Nephron progenitor cell (in vitro differentiated cells): ENCODE measurements at places on chromosomes 11 and 22.

DNA sequence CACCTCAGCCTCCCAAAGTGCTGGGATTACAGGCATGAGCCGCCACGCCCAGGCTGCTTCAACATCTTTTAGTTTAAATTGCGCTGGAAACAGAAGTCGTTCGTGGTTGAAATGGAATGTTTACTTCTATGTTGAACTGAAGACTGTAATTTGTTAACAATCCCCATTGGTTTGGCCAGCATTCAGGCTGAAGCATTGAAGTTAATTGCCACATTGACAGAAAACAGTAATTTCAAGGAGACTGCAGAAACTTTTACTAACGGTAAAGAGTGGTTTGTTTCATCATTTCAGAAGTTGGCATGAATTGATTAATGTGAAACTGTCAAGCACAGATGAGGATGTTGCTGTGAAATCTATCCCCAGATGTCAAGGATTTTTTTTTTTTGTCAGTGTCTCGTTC is 14.2 kb downstream of the AP5B1 start:
- no peak for DNase-seq

GRCh38 chr11:33268945-33269540 is 11.9 kb downstream of the HIPK3 start:
- no peak for DNase-seq

GRCh38 chr11:127233998-127234397 is 233.4 kb upstream of the KIRREL3 start:
- DNase-seq = no peak

DNA sequence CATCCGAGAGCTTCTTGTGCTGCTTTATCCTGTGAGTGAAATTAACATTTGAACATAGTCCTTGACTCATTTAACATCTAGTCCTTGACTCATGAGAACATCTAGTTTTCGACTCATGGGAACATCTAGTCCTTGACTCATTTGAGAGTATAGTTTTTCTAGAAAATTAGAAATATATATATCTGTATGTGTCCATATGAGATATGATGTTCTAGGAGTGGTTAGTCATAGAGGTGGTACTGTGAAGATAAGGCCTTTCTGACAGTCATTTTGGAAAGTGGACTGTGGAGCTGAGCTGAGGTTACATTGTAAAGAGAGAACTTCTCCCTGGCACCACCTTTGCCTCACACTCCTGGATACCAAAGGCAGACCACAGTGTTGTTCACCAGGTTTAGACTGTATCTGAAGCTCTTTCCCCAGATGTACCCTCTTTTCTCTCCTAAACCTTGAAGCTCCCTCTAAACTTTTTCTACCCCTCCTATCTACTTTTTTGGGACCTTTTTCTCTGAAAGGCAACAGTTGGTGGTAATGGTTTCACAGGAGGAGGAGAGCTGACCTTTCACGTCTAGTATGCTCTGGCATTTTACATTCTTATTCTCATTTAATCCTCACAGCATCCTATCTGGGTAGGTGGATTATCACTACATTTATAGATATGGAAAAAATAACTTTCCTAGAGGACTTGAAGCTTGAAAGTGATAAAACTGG is 67.2 kb downstream of the PPP2R1B start:
- no peak for DNase-seq

DNA sequence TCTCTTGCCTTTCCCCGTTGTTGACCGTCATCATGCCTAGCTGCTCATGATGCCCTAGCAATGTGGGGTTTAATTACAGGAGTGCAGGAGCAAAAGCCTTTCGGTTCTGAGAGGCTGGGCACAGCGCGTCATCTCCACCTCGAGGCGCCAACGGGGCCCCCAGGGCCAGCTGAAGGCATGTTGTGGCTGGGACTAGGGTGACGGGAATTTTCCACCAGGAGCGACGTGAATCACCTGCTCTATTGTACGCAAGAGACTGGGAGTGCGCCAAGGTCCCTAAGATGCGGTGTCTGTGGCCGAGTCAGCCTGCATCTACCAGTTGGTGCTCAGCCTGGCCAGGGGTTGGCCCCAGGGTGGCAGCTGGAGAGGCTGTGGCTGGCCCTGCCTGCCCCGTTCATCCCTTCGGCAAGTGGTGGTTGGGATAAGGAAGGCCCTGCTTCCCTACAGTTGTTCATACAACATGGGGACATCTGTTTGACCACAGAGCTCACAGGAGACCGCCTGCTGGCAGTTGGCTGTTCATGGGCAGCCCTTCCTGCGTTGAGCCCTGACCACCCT is 1175.6 kb downstream of the BRD1 start:
- no peak for DNase-seq

GRCh38 chr22:31857247-31857646 is 87.1 kb upstream of the YWHAH start:
- DNase-seq = peak; percentile 64

DNA sequence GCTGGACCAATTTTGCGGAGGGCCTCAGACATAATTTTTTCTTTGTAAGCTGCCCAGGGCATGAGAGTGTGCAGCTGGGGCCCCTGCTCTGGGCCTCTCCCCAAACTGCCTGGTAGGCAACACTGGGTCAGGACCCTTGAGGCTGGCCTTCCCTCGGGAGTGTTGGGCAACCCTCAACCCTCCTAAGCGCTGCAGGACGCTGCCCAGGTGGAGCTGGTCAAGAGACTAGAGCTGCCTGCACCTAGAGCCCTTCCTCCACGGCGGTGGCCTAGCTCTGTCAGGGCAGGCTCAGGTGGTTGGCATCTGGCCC is 505 bp upstream of the TMEM132A start:
- DNase-seq = no peak

- no peak for DNase-seq
Measured at GRCh38 chr11:123321636-123322035, 108.4 kb upstream of the GRAMD1B start.

- no peak for DNase-seq
Measured at GRCh38 chr22:43114958-43115357, 4.4 kb downstream of the BIK start.

DNA sequence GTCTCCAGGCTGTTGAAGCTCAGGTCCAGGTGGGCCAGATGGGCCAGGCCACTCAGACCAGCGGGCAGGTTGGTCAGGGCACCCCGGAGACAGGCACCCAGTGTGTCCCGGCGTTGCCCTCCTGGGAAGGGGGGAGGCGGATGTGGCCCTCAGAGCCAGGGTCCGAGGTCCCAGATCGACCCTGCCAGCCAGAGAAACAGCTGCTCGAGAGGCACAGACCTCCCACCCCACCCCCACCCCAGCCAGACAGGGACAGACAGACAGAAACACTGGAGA is 1.6 kb downstream of the PIDD1 start:
- no peak for DNase-seq

- DNase-seq = no peak
Measured at GRCh38 chr11:116986521-116987105, 111.6 kb downstream of the SIK3 start.

DNA sequence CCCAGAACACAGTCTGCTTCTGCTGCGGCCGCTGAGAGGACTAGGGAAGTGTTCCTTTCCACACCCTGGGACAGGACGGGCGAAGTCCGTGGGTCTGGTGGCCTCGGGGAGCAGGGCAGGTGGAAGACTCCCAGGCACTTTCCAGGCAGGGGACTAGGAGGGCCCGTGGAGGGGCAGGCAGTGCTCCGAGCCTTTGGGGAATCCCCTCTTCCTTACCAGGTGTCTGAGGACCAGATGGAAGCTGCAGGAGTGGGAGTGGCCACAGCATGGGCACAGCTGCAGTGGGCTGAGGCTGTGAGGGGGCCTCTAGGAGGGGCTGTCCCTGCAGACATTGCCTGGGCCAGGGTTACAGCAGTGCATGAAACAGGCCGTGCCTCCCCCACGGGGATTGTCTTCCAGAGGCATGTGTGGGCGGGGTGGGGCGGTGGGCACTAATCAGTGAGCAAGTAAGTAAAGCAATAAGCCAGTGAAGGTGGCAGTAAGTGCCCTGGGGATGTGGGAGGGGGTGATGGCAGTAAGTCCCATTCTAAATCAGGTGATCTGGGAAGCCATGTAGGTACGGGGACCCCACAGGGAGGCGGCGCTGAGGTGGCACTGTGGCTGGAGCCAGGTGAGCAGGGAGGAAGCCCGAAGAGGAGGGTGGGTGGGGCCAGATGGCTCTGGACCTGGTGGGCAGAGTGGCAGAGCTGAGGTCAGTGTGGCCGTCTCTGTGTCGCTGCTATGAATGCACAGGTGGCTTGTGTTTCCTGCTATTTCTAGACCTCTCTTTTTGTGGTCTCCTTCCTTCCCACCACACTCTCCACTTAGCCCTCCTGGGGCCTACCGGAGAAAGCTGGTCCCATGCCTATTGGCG is 66.4 kb downstream of the CTTN start:
- no peak for DNase-seq

DNA sequence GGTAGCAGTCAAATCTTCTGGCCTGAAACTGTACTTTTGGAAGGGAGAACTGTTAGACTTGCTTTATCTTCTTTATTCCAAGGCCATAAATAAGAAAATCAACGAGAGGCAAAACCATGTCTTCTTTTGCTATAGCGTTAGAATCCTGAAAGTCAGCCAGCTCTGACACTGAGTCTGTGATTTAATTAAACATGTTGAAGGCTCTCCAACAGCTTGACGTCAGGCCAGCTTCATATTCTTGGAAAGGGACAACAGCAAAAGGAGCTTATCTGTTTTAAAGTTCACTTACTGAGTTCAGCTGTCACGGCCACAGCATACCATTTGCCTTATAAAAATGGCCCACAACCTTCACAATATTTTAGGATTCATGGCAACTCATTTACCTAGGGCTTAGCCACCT is 131.0 kb upstream of the LDLRAD3 start:
- DNase-seq = no peak

DNA sequence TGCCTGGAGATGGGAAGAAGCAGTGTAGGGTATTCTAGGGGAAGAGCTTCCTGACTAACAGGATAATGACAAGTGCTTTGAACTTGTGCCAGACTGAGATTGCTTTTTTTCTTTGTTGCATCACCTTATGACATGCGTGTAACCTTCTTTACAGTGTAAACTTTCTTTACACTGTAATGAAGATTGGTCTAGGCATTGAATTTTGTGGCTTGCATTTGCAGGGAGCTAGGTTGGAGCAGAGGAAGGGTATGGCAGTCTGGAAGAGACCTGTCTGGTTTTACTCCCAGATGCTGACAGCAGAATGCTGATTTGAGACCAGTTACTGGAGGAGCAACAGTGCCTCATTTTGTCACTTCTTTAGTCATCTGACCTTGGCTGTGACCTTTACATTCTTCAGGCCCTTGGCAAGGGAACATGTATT is 5.6 kb downstream of the DDB2 start:
- DNase-seq = no peak

DNA sequence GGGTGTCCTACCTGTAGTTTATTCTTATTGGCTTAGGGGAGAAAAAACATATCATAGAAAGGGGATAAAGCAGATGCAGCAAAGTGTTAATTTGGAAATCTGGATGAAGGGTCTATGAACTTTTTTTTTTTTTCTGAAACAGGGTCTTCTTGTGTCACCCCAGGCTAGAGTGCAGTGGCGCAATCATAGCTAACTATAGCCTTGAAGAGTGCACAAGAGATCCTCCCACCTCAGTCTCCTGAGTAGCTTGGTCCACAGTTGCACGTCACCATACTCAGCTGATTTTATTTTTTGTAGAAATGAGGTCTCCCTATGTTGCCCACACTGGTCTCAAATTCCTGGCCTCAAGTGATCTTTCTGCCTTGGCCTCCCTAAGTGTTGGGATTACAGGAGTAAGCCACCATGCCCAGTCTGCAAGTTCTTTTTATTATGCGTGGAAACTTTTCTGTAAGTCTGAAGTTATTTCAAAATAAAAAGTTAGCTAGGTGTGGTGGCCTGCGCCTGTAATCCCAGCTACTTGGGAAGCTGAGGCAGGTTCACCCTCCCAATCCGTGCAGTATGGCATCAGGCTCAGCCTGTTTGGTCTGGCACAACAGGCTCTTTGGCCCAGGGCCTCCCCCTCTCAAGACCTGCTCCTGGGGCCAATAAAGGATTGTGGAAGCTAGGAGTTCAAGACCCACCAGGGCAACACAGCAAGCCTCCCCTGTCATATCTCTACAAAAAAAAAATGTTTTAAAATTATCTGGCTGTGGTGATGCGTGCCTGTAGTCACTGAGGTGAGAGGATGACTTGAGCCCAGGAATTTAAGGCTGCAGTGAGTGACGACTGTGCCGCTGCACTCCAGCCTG is 111.9 kb downstream of the MED15 start:
- DNase-seq = no peak
